CD8-positive, alpha-beta T cell (primary cell): ENCODE measurements at places on chromosomes 2 and 18. TPM values are rescaled to one million over a fixed set of nuclear protein-coding genes. Genes with fewer than 3 reads are reported as not detected.

GRCh38 chr18:48669991-48670750 is 131.3 kb downstream of the CTIF start:
- no peak for DNase-seq

DNA sequence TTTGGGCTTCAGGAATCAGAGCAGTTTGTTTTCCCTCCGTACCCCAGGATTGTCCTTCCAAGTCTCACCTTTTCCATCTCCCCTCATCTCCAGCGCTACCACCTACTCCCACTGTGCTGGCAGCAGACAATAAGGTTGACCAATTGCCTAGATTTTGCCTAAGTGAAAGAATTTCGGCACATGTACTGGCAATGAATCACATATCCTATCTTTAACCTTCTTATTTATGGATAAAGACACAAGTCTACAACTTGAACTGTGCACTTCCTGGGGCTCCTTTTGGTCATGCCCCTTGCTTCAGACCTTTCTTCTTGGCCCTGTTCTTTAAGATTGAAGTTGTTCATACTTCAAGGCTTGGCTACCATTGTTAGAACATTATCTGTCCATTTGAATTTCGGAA is 71.4 kb downstream of the KCMF1 start:
- DNase-seq, result no peak

GRCh38 chr2:167905668-167906067 is 341.7 kb downstream of the STK39 start:
- no peak for DNase-seq

- peak; percentile 62 for DNase-seq
Observed at GRCh38 chr2:198309673-198310280, 505.4 kb downstream of the PLCL1 start.

HOXD10 gene
- not detected for total RNA-seq

DNA sequence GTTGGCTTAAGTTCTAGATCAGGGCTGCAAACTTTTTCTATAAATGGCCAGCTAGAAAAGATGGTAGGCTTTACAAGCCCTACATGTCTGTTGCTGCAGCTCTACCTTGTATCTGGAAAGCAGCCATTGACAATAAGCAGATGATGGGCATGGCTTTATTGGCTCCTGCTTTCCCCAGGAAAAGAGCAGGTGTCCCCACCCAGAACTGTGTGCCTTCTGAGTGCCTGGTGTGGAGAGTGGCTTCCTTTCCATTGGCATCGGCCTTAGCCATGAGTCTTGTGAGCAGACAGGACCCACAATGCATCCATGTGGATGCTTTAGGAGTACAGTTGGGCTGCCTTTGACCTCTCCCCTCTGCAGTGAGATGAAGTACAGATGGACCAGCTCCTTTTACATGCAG is 120.2 kb downstream of the CD8B2 start:
- DNase-seq, result no peak

RIT2 gene
- not detected for total RNA-seq

DNA sequence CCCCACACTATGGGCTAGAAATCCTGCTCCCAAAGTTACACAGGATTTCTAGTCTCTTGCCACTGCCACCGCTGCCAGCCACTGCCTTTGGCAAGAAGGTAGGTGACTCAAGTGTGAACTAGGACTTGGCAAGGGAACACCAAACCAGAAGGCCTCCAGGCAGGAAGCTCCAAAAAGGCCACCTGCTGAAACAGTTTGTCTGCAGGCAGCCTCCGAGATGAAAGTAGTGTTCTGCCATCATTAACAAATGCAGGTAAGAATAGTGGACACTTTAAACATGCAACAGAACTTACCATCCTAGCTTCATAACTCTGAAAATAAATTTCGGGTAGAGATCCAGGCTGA is 3.9 kb downstream of the ANKRD44 start:
- peak; percentile 45 for DNase-seq

GRCh38 chr2:216279031-216279430 is 93.3 kb downstream of the MARCHF4 start:
- DNase-seq, result no peak

- DNase-seq, result no peak
Observed at GRCh38 chr18:4987452-4988405, 209.3 kb downstream of the AKAIN1 start.

GRCh38 chr2:45123065-45123464 is 113.8 kb upstream of the SIX2 start:
- no peak for DNase-seq

DNA sequence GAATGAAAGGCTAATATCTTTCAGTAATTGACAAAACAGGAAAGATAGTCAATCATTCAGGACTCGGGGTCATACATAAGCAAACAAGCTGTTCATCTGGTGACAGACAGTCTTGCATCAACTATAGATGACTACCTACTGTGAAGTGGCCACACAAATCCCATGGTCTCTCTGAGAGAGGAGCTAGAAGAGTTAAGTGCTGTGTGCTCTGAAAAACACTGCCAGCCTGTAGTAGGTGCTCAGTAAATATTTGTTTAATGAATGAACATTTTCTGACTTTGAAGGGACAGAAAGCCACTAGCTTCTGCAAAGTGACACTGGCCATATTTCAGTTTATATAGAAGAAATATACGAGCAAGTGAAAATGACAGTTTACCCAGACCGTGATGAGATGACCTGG is 184.0 kb upstream of the CHAC2 start:
- DNase-seq, result no peak

RAB17 gene
- not detected for total RNA-seq

DNA sequence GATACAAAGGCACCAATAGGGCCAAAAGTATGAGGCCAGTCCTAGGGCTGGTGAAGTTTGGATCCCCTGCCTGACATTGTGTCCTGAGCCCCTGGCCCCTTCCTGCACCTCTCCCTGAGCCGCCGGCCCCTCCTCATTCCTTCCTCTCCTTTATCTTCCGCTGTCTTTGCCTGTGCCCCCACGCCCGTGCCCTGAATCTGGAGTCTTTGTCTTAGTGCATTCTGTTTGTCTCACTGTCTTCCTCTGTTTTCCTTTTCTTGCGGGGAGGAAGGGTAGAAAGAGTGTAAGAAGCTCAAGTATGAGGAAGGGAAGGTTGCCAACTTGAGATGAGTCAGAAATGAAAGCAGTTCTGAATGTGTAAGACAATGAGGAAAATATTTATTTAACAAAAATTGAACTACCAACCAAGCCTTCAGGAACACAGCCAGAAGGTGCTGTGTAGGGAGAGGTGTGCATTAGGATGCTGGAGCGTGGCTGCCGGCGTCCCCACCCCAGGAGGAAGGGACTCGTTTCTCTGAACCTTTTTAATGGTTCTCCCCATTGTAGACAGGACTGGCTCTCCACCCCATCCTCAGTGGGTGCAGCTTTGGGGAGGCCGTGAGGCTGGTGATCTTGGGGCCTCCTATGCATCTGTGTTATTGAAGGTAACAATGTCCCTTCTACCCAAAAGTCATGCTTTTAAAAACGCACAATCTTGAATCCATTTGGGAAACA is 133.1 kb downstream of the NEDD4L start:
- no peak for DNase-seq

DNA sequence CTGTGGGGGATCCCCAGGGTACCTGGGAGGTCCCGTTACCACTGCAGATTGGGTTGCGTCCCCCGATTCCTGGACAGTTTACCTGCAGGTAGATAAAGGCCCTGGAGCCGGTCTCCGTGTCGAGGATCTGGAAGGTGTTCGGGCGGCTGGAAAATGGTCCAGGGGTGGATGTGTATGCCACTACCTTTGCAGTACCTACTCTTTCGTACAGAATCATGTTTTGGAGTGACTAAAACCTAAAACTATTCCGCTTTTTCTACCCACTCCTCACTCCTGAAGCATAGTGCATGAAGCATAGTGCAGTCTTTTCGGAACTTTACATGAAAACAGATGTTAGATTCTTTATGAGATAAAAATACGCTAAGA is 418 bp downstream of the WDR75 start:
- no peak for DNase-seq

GRCh38 chr18:58367425-58368140 is 261.3 kb downstream of the ALPK2 start:
- no peak for DNase-seq

DNA sequence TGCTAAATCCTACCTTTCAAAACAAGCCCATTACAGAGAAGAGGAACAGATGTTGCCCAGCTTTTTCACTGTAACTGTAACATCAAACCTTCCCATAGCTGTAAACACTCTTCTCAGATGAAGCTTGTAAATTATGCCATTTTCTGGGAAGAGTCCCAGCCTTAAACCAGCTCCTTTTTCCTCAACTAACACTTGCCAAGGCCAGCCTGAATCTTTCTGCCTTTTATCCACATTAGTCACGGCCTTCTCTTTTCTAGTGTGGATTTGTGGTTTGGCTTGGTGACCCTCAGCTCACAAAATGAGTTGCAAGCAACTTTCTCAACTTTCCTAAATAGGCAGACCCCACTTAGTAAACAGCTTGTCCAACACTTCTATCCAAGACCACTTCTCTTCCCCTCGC is 90.2 kb downstream of the CABLES1 start:
- DNase-seq, result no peak

DARS1 gene
- 33.4 TPM for total RNA-seq

GRCh38 chr18:31513189-31513935 is 15.4 kb downstream of the DSG2 start:
- no peak for DNase-seq

KLHL29 gene
- total RNA-seq, result 0.81 TPM

DNA sequence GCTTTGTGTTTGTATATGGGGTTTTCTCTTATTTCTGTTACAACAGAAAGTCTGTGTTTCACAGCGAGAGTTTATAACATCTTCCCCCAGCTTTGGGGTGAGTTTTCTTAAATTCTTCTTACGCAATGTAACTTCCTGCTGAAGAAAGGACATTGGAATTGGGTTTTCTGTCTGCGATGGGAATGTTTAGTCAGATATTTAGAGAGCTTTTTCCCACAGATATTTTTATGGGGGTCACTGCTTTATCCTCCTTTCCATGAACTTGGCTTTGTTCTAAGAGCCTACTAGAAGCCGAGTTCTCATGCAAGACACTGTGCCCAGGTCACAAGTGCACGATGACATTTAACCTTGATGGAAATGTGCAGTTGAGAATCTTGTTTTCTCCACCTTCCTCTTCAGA is 22.1 kb downstream of the B3GNT2 start:
- DNase-seq, result no peak

DNA sequence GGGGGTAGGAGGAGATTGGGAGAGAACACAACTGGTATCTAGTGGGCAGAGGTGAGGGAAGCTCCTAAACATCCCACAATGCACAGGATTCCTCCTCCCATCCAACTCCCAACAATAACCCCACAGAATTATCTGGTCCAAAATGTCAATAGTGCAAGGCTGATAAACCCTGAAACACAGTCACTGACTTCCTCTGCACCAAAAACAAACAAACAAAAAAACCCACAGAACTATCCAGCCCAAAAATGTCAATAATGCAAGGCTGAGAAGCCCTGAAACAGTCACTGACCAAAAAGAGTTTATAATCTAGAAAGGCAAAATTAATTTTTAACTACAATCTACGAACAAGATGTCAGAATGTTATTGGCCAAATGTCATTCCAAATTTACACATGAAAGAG is 9.8 kb downstream of the TMX3 start:
- DNase-seq, result no peak

- no peak for DNase-seq
Observed at GRCh38 chr2:103010751-103011150, 248.9 kb downstream of the TMEM182 start.

CYP1B1 gene
- not detected for total RNA-seq

- no peak for DNase-seq
Observed at GRCh38 chr2:187826023-187826422, 271.8 kb upstream of the TFPI start.

DNA sequence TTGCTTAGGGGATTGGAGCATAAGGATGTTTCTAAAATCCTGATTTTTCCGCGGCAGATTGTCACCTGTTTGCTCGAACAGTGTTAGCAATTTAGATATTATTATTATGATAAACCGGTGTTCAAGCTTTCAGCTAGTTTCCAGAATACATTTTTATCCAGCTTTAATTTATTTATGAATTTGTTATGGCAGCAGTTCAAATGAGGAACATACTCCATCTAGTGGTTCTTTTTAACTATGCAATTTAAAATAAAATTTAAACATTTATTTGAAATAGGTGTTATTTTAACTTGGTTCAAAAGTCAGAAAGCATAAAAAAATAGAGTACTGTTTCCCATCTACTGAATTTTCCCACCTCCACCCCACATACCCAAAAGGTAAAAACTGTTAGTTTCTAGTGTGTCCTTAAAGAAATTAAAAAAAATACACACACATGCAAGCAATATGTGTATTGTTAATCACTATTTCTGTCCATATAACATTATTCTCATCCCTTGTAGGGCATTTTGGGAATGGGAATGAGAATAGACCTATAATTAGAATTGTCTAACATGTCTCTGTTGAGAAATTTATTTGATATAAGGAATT is 23.2 kb downstream of the ACOXL start:
- no peak for DNase-seq

DNA sequence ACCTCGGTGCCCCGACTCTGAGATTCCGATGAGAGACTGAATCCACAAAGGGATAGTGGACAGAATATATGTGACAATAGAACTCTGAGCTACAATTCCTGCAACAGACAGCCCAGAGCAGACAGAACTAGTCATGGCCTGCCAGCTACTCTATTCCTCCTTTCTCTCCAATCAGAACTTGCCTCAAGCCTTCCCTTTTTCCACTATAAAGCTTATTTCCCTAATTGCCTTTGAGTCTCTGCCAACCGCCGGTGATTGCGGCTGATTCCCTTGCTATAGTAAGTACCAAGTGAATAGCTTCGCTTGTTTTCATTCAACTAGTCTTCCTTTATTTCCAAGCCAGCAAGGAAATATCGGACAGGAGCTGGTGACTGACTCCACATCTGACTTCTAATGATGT is 96.8 kb downstream of the DSC3 start:
- no peak for DNase-seq

DNA sequence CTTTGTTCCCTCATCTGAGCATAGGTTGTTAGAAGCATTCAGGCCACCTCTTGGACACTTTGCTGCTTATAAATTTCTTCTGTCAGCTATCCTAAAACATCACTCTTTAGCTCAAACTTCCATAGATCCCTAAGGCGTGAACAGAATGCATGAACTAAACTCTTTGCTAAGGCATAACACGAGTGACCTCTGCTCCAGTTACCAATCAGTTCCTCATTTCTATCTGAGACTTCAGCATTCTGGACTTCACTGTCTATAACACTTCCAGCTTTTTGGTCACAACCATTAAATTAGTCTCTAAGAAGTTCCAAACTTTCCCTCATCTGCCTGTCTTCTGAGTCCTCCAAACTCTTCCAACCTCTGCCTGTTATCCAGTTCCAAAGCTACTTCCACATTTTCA is 8.3 kb upstream of the VWA3B start:
- no peak for DNase-seq

GRCh38 chr2:237170020-237170419 is 84.3 kb downstream of the COPS8 start:
- no peak for DNase-seq
